ENCODE measurements at places on chromosomes 16 and 17.

- DNase-seq: no peak
Measured at GRCh38 chr16:89288577-89288844, 71.0 kb downstream of the ZNF778 start.

DNA sequence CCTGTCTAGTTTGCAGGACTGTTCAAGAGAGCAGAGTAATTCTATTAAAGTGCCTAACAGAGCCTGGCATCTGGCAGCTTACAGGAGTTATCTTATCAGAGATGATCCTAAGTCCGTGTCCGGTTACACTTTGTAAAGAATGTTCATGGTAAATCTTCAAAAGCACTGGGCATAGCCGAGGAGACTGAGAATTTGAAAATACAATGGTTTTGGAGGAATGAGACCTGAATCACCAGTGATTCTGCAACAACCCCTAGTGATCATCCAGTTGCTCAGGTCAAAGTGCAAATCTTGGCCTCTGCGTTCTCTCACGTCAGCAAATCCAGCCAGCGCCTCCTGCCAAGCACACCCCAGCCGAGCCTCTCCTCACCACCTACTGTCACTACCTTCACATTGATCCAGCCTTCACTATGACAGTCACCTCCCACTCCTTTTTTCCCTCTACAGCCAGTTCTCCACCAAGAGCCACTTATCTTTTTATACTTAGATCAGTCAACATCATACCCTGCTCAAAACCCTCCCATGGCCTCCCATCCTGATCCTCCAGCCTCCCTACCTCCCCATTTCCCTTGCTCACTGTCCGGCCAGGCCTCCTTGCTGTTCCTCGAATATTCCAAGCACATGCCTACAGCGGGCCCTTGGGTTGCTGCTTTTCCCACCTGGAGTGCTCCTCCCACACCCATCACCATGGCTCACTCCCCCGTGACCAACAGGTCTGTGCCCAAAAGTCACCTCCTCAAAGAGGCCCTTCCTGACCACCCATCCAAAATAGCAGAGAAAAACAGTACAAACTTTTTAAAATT, 57.4 kb upstream of the ERN1 start:
- no peak for DNase-seq

GRCh38 chr16:88939972-88940861, 36.8 kb downstream of the CBFA2T3 start:
- DNase-seq: no peak

GRCh38 chr17:45270828-45271418, 9.0 kb upstream of the SPATA32 start:
- no peak for DNase-seq

- no peak for DNase-seq
Measured at GRCh38 chr17:7043182-7043496, 753 bp downstream of the SLC16A11 start.

GRCh38 chr17:55348749-55349354, 72.8 kb downstream of the MMD start:
- peak; percentile 4 for DNase-seq

- no peak for DNase-seq
Measured at GRCh38 chr17:44273607-44274006, 5.7 kb upstream of the SLC4A1 start.

- no peak for DNase-seq
Measured at GRCh38 chr16:30033270-30033669, 2.2 kb upstream of the TLCD3B start.

DNA sequence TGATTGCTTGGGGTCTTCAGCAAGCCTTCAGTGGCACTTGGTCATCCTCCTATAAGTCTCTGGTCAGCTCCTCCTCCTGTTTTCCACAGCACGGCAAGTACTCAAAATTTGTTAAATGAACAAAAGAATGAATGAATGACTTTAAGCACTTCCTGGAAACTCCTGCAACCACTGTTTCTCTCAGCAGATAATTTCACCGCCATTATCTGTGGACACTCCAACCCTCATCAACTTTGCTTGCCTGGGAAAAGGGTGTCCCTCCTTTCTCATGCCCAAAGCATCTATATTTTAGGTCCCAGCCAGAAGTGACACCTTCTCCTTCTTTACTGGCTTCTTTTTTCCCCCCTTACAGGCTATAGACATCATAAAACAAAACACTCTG, 4.4 kb downstream of the PROCA1 start:
- DNase-seq: no peak

DNA sequence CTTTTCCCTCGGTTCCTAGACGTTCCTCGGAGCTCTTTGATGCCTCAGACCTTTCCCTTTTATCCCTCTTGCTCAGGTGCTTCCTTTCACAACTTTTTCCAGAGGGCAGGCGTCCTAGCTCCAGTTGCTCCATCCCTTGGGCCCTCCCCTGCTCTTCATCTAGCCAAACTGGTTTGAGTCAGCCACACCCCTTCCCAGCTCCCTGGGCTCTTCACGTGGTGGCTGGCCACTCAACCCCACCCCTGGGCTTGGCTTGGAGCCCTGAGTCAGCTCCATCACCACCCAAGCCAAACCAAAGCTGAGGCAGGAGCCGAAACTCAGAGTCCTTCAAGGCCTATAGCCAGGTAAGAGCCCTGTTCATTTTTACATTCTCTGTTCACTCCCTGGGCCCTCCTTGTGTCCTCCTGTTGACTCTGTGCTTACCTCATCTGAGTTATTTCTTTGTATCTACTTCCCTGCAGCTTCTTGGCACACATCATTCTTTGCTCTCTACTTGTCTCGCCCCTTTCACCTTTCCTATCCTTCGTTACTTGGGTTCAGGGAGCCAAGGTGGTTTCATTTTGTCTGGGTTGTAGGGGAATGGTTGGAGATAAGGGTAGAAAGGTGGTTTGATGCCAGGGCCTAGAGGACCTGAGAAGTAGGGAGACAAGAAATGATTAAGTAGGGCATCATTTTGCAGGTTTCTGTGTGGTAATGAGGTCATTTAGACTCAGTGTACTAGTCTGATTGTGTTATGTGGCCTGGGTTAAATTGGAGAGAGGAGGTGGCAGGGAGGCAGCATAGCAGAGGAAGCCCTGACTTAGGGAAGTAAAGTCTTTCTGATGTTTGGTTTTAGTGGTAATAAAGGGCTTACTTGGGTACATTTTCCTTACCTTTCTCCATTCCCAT, 7.6 kb upstream of the PHKG2 start:
- peak; percentile 33 for DNase-seq

GRCh38 chr16:79571903-79572535, 28.5 kb downstream of the MAF start:
- no peak for DNase-seq

DNA sequence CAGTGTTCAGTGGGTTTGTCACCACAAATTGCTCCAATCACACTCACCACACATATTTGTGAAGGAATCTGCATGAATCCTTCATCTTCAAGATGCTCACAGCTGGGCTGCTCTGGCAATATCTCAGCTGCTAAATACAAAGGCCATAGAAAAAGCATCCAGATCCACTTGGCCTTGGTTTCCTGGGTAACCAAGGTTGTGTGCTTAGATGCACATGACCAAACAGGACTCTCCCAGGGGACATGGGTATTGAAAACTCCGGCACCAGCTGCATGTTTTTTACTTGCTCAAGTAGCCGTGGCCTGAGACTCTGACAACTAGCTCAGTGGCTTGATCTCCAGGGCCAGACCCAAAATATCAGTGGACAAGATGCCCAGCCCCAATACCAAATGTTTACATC, 131.3 kb downstream of the CBLN1 start:
- no peak for DNase-seq

GRCh38 chr17:13874134-13874533, 195.2 kb upstream of the COX10 start:
- no peak for DNase-seq

GRCh38 chr16:57813466-57813865, 11.2 kb upstream of the KIFC3 start:
- DNase-seq: no peak

DNA sequence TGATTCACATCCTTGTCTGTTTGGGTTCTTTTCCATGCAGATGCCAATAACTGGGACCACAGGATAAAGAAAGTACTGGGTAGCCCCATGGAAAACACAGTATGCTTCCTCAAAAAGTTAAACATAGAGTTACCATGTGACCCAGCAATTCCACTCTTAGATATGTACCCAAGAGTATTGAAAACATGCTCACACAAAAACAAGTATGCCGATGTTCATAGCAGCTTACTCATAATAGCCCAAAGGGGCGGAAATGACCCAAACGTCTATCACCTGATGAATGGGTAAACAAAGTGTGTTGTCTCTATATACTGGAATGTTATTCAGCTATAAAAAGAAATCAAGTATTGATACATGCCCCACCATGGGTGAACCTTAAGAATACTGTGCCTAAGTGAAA, 55.4 kb downstream of the CYB5B start:
- no peak for DNase-seq

GRCh38 chr16:85123891-85124635, 11.8 kb upstream of the CIBAR2 start:
- DNase-seq: peak; percentile 75

- DNase-seq: no peak
Measured at GRCh38 chr17:74413491-74413890, 18.4 kb upstream of the GPRC5C start.

DNA sequence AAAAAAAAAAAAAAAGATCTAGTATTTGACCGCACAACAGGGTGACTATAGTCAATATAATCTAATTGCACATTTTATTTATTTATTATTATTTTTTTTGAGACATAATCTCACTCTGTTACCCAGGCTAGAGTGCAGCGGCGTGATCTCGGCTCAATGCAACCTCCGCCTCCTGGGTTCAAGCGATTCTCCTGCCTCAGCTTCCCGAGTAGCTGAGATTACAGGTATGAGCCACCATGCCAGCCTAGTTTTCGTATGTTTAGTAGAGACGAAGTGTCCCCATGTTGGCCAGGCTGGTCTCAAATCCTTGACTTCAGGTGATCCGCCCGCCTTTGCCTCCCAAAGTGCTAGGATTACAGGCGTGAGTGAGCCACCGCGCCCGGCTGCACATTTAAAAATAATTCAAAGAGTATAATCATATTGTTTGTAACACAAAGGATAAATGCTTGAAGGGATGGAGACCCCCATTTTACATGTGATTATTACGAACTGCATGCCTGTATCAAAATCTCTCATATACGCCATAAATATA, 794 bp downstream of the ANKS3 start:
- no peak for DNase-seq

- peak; percentile 71 for DNase-seq
Measured at GRCh38 chr17:79728169-79728907, 2.4 kb upstream of the ENPP7 start.

DNA sequence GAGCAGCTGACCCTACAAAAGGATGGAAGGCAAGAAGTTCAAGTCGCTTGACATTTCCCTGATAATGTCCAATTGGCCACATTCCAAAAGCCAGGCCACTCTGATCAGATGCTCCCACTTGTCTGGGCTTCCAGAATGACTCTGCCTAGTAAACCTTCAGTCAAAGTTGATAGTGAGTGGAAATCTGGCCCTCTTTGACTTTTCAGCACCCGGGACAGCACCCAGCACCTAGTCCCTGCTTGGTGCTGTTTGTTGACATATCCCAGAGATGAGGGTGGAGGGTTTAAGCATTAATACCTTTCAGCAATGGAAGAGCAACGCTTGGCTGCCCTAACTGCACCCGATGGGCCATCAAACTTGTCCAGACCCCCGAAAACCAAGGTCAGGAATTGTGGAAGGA, 131.3 kb downstream of the AIPL1 start:
- DNase-seq: no peak

DNA sequence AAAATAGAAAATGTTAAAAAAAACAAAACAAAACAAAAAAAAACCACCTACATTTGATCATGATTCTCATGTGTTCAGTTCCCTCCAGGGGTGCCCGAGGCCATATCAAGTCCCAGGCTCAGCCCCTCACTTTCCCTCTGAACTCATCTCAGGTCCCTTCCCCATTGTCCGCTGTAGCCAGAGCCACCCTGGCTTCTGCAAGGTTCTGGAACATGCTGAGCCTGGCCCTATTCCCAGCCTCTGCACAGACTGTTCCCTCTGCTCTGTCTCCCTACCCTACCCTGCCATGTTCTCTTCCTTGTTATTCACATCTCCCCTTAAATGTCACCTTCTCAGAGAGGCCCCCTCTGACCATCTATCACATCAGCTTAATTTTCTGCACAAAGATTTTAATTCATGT, 46.9 kb downstream of the TK2 start:
- no peak for DNase-seq

GRCh38 chr17:7174603-7175326, 4.4 kb downstream of the ASGR1 start:
- DNase-seq: no peak

DNA sequence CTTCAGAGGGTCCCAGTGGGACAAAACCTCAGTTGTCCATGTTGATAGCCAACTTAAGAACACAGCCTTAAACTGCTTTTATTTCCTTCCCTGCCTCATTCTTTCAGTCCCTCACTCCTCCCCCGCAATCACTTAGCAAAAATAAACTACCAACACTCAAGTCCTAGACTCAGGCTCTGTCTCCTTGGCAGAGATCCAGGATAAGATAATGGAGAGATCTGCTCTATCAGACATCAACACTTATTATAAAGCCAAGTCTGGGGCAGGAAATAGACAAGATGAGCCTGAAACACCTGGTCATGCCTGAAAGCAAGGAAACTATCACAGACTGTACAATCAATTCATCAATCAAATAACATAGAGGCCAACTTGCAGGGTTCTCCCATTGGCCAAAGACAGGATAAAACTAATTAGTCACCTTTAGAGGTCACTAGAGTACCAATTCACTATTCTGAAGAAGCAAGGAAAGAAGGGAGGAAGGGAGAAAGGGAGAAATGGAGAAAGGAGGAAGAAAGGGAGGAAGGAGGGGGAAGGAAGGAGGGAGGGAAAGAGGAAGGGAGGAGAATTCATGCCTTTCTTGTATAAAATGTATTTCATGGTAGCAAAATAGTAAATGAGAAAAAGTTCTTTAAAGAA, 15.7 kb downstream of the HYDIN start:
- DNase-seq: no peak

DNA sequence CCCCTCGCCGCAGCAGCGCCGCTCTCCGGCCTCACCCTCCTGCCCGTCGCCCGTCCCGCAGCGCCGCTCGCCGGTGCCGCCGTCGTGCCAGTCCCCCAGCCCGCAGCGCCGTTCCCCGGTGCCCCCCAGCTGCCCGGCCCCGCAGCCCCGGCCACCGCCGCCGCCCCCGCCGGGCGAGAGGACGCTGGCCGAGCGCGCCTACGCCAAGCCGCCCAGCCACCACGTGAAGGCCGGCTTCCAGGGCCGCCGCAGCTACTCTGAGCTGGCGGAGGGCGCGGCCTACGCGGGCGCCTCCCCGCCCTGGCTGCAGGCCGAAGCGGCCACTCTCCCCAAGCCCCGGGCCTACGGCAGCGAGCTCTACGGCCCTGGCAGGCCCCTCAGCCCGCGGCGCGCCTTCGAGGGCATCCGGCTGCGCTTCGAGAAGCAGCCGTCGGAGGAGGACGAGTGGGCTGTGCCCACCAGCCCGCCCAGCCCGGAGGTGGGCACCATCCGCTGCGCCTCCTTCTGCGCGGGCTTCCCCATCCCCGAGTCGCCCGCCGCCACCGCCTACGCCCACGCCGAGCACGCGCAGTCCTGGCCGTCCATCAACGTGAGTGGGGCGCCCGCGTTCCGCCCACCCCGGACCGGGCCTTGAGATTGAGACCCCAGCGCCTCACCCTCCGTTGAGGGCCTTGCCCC, 15.0 kb downstream of the TBKBP1 start:
- DNase-seq: no peak

- no peak for DNase-seq
Measured at GRCh38 chr16:88702371-88703210, 3.6 kb downstream of the RNF166 start.

GRCh38 chr16:11130978-11131665, 124.9 kb downstream of the SOCS1 start:
- no peak for DNase-seq

GRCh38 chr17:55345132-55345531, 76.5 kb downstream of the MMD start:
- DNase-seq: no peak

- DNase-seq: no peak
Measured at GRCh38 chr17:34675143-34675542, 95.8 kb downstream of the TMEM132E start.
